NCI-H146 (cell line): ENCODE measurements at places on chromosomes 3 and 15.

DNA sequence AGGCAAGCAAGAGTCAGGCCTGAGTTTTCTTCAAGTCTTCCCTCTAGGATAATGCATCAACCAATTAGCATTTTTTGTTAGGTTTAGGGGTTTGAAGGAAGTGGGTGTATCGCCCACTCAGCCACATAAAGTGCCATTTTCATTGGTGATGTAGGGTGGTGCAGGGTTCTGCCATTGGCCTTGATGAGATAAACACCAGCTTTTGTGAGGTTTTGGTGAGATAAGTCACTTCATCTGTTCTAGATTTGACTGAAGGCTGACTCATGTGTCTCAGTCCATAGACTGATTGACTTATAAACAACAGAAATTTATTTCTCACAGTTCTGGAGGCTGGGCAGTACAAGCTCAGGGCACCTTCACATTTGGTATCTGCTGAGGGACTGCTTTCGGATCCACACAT, 84.5 kb upstream of the C3orf80 start:
- no peak for DNase-seq

GRCh38 chr3:32872487-32873382, 54.9 kb downstream of the TRIM71 start:
- no peak for DNase-seq

- no peak for DNase-seq
Observed at GRCh38 chr3:180421221-180421620, 180.7 kb upstream of the TTC14 start.

DNA sequence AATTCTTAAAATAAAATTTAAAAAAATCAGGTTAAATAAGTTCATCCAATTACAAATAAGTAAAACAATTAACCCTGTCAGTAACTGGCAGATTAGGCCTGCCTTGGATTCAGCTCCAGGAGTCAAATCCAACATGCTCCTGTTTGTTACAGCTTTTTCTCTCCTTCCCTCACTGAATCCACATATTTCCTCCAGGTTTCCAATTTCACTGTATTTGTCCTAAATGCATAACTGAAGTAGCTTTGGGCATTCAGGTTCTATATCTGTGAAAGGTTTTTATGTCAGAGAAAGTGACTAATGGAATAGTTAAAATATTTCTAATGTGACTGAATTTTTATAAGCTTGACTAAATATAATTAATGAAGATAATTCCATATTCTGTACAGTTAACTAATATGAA, 79.7 kb downstream of the IFT80 start:
- no peak for DNase-seq

- DNase-seq: no peak
Observed at GRCh38 chr3:53554559-53555067, 60.2 kb downstream of the CACNA1D start.

DNA sequence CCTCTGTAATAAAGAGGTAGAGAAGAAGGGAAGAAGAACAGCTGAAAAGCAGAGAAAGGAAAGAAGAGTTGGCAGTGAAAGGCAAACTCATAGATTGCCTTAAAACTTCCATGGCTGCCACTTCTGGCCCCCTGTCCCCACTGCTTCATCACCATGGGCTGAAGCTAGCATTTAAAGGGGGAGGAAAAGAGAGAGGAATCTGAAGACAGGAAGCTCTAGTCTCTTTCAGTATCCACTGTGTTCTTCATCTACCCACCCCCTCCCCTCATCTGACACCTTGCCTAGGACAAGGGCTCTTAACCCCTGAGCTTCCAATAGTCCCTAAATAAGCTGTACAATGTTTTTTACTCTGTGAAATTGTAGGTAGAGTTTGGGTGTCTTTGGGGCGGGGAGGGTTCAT, 60.6 kb downstream of the ALCAM start:
- DNase-seq: peak; percentile 29

DNA sequence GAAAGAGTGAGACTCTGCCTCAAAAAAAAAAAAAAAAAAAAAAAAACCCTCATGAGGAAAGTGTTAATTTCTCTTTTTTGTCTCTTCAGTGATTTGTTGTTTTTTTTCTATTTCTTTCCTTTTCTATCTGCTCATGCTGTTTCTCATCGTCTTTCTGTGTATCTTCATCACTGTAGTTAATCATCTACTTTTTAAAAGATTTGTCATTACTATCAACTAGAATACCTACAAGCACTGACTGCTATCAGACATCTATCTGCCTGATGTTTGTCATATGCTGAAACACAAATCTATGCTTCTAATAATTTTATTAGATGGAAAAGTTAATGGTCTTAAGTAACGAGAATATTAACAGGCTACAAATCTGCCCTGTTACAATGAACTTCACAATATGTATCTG, 26.8 kb downstream of the CCDC14 start:
- no peak for DNase-seq

DNA sequence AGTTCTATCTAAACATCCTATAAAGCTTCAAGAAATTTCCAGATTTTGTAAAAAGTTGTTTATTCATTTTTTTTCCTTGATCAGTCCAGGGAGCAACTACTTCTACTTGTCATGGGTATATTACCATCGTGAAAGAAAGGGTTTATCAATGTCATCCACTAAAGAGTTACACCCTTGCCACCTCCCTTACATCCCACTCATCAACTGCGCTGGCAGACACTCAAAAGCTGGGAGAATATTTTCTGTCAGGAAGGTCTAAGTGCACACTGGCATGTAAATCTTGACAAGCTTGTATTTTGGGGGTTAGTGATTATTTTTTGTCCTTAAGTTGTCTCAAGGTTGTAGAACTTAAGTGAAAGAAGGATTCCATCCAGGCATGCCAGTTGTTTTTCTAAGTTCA, 188.3 kb upstream of the ARL6 start:
- no peak for DNase-seq

GRCh38 chr3:81308306-81308705, 453.1 kb downstream of the GBE1 start:
- DNase-seq: no peak

DNA sequence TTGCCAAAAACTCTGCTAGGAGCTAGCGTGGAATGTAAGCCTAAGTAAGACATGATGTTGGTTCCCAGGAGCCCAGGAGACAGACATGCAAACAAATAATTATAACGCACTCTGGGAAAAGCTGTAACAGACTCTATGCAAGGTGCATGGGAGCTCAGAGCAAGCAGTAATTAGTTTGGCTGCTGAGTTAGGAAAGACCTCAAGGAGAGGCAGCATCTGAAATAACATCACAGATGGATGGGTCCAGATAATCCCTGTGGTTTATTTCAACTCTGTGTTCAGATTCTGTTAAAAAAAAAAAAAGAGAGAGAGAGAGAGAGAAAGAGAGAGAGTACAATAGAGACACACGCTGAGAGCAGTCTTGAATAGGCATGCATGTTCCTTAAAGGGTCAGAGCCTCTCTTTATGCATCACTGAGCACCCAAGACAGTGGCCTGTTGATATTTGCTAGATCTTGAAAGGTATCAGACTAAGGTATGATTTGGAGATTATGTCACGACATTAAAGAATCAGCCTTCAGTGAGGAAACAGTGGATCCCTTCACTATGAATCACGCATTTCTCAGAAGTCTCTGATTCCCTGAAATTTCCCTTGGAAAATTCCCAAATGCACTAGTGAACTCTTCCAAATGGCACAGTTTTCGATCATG, 124.4 kb upstream of the LIPC start:
- DNase-seq: no peak

DNA sequence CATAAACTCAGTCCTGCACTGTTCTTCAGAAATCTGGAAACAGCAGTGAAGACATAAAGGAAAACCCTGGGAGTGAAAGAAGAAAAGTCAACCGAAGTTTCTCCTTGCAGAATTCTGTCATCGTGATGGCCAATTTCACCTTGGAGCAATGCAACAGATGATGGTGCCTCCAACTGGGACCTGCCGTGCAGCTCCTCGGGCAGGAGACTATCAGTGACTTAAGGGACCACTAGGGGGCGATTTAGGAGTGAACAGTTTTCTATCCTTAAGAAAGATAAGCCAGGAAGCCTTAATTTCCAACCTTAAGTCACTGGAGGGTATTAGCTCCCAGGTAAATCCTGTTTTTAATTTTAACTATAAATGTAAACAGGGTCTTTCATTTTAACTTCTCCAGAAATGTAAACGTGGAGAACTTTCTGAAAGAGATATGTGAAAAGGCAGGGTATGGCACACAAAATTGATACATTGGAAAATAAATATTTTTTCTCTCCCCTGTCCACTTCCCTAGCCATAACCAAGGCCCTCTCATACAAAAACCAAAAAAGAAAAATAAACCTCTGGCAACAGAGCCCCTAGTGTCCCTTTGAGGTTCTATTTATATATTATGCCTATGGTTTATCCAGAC, 116.3 kb downstream of the PDZRN3 start:
- DNase-seq: peak; percentile 77

DNA sequence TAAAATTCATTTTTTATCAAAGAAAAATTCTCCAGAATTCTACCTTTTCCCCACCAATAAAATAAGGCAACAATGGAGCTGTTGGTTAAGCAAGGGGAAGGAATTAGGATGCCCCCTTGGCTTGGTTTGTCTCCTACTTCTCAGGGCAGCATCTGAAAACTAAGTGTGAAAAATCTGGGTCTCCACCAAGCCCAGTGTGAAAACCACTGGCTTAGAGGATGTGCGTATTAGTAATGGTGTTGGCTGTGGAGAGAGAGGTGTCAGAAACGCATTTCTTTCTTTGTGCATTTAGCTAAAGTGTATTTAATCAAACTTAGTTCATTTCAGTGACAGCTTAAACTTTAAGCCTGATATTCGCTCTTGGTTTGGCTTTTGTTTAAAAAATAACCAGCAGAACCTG, 662.7 kb downstream of the MCTP2 start:
- no peak for DNase-seq

GRCh38 chr3:195154111-195154791, 116.7 kb downstream of the XXYLT1 start:
- DNase-seq: no peak

GRCh38 chr15:77807115-77807514, 174.4 kb upstream of the LINGO1 start:
- no peak for DNase-seq

- DNase-seq: no peak
Observed at GRCh38 chr15:82625136-82625535, 22.0 kb downstream of the CPEB1 start.

GRCh38 chr15:55003965-55004873, 192.5 kb downstream of the RSL24D1 start:
- DNase-seq: no peak
